ENCODE measurements at places on chromosomes 13 and 19. TPM values are rescaled to one million over a fixed set of nuclear protein-coding genes. Genes with fewer than 3 reads are reported as not detected.

DNA sequence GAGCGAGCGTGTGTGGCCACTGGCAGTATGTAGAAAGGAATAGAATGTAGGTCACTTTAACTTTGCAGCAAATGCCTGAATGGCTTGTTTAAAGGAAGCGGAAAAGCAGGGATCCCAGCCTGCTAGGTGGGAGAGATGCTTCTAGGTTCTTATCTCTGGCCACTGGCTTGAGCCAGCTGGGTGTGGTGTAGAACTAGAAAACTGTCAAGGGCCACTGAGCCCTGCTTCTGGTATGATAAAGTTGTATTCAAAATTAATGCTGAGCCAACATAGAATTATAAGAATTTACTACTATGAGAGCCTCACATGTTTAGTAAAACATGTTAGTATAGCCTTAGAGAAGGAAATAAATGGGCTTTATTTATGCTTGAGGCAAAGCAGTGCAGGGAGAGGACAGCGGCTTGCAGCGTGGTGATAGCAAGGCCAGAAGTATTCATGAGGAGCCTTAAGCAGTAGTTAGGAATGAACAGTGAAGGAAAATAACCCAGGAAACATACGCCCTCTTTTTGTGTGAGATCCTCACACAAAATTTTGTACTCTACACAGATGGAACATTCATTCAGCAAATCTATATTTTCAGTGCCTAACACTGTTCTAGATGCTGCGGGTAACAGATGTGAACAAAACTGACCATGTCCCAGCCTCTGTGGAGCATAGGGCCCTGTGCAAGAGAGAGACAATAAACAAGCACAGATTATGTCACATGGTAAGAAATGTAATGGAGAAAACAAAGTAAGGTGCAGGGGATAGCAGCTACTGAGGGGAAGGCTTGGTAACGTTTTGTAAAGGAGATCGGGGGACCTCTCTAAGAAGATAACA lies 863.2 kb downstream of the DIAPH3 start:
- no peak for DNase-seq

GRCh38 chr19:6693056-6693471 lies 23.1 kb upstream of the TNFSF14 start:
- DNase-seq = no peak

GRCh38 chr13:79703772-79704171 lies 222.8 kb downstream of the NDFIP2 start:
- no peak for DNase-seq

- no peak for DNase-seq
Observed at GRCh38 chr13:33543089-33543459, 257.5 kb upstream of the STARD13 start.

GRCh38 chr13:57311009-57311586 lies 144.1 kb downstream of the PRR20E start:
- DNase-seq = no peak

DNA sequence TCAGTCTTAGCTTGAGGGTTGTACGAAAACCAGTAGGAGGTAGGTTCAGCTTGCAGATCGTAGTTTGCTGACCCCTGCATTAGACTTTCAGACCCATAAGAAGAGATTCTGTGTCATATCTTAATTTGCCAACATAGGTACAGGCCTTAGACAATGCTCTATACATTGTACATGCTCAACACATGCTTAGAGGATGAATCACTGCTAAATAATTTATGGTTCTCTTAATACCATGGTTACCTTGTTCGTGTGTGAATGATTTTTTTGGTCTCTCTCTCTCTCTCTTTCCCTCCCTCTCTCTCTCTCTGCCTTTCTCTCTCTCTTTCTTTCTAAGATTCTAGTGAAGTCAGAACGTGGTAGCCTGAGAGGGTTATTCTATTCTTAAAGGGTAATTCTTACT lies 112.2 kb downstream of the FGF14 start:
- no peak for DNase-seq

DNA sequence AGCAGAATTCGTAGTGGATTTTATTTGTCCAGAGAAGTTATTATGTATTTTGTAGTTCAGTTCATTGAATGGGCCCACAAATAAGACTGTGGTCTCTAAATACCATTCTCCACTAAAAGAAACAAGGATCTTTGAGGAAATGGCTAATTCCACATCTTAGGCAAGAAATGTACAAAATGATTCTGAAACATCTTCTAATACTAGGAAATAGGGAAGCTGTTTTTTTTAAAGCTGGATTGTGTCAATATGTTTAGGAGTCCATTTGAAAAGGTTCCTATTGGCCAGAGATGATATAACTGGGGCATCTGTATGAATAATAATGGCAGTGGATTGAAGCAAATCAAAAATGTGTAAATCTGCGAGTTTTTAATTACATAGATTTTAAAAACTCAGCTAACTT lies 88.5 kb upstream of the SIAH3 start:
- no peak for DNase-seq

DNA sequence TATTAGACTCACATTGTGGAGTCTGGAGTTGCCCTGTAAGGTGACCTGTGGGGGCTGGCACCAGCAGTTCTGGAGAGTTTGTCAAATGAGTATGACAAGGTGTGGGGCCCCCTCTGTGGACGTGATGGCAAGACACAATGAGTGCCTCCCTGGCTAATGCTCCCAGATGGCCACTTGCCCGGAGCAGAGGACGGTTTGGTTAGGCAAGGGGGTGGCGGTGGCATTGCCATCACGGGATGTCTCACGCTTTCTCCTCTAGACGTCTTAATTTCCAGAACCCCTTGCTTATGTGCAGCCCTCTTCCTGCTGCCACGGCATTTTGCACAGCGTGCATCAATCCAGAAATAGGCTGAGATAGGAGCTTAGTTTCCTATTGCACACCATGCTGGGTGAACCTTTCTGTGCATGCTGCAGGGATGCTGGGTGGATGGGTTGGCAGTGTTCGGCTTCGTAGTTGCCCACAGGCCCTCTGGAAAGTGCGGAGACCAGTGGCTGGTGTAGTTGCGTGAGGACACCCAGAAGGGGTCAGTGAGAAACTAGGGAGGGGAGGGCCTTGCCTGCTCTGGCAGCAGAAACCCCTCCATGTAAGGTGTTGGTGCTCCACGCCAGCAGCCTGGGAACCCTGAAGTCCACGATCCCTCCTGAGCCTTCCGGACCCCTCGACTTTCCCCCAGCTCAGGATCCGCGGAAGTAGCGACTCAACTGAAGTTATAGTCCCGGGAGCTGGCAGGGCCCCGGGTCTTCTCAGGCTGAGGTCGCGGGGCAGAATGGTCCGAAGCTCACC lies 18.1 kb upstream of the LRP3 start:
- DNase-seq = no peak

- DNase-seq = no peak
Observed at GRCh38 chr19:55552206-55552605, 6.9 kb upstream of the SBK3 start.

Gene RASGRP4
- 0.62 TPM for total RNA-seq

Gene SHD
- not detected for total RNA-seq

Gene SERPINE3
- total RNA-seq = not detected

Gene SRRM5
- total RNA-seq = not detected

Gene CBLC
- not detected for total RNA-seq
